ENCODE measurements at places on chromosomes 12 and 14. TPM values are rescaled to one million over a fixed set of nuclear protein-coding genes. Genes with fewer than 3 reads are reported as not detected.

Gene C12orf56
- not detected for total RNA-seq

Gene SERPINA6
- total RNA-seq: not detected

Gene ASIC1
- 2.7 TPM for total RNA-seq

Gene SYCP3
- total RNA-seq: 0.26 TPM

Gene PMCH
- total RNA-seq: not detected

Gene RIMBP2
- 1.0 TPM for total RNA-seq

Gene RNF34
- 54.6 TPM for total RNA-seq

Gene CIDEB
- 0.42 TPM for total RNA-seq

Gene NEDD8
- 257 TPM for total RNA-seq

Gene MYH6
- total RNA-seq: not detected

Gene CMTM5
- total RNA-seq: not detected

Gene PRH2
- total RNA-seq: not detected

GRCh38 chr12:40110586-40110985 is 4.7 kb upstream of the SLC2A13 start:
- no peak for DNase-seq
- no peaks in the 10 kb centered on the region for H3K27me3 ChIP-seq
- H3K4me1 ChIP-seq: peaks cover 8% of the 10 kb centered on the region

DNA sequence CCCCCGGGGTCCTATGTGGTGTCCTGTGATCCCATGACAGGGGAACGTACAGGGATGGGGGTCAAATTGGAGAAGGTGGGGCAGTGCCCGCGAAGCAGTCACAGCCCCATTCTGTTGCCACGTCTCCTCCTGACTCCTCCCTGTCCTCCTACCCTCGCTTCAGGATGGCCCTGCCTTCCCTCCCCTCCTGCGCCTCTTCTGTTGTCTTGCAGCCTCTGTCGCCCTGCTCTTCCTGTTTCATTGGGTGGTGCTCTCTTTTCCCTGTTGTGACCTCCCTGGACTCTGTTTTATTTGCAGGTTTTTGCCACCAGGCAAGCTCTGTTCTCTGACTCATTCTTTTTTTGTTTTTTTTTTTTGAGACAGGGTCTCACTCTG is 18.7 kb downstream of the CABP1 start:
- no peak overlapping the region for H3K4me3 ChIP-seq
- H3K4me1 ChIP-seq: no peaks in the 10 kb centered on the region
- no peaks in the 10 kb centered on the region for H3K27me3 ChIP-seq
- no peaks in the 10 kb centered on the region for H3K36me3 ChIP-seq

DNA sequence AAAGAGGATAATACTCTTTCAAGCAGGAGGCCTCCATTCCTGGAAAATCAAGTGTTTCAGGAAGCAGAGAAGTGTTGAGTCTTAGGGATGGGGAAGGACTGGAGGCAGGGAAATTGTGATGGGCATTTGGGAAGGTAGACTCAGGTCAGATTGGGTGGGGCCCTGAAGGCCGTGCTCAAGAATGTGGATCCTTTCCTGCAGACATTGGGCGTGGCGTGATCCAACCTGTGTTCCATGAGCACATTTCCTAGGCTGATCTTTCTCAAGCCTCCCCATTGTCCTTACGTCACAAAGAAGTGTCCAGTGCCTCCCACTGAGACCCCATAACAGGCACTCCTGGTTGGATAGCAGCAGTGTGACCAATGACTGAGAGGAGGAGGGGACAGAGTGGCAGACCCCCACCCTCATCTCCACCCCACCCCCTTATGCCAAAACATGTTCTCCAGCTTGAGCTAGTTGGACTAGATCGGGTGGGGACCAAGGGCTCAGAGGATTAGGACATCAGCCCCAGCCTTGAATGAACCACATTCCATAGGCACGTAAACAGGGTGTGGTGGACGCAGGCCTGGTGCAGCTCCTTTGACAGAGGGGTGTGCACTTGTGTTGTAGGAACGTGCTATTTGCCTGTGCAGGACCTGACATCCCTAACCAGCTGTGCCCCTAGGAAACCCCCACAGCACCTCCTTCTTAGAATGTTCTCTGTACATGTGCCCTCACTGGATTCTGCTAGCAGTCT is 76.8 kb downstream of the TTC9 start:
- H3K27me3 ChIP-seq: no peaks in the 10 kb centered on the region
- no peaks in the 10 kb centered on the region for H3K36me3 ChIP-seq
- H3K4me3 ChIP-seq: no peak overlapping the region
- no peak for DNase-seq
- peaks cover 4% of the 10 kb centered on the region for H3K4me1 ChIP-seq
- H3K27ac ChIP-seq: no peak overlapping the region

- no peaks in the 10 kb centered on the region for H3K27me3 ChIP-seq
- no peak for DNase-seq
- H3K36me3 ChIP-seq: no peaks in the 10 kb centered on the region
- H3K27ac ChIP-seq: no peak overlapping the region
These were observed 60.9 kb downstream of the EMP1 start for GRCh38 chr12:13257356-13257875.

DNA sequence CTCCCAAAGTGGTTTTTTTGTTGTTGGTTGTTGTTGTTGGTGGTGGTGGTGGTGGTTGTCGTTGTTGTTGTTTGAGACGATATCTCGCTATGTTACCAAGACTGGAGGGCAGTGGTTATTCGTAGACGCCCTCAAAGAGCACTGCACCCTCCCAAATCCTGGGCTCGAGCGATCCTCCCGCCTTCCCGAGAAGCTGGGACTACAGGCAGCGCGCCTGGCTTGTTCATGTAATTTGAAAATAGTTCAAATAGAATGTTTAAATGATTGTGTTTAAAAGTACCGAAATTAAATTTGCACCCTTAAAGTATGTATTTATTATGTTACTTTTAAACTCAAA is 439 bp upstream of the ANAPC5 start:
- H3K4me1 ChIP-seq: no peaks in the 10 kb centered on the region
- H3K36me3 ChIP-seq: no peaks in the 10 kb centered on the region
- no peak for DNase-seq

DNA sequence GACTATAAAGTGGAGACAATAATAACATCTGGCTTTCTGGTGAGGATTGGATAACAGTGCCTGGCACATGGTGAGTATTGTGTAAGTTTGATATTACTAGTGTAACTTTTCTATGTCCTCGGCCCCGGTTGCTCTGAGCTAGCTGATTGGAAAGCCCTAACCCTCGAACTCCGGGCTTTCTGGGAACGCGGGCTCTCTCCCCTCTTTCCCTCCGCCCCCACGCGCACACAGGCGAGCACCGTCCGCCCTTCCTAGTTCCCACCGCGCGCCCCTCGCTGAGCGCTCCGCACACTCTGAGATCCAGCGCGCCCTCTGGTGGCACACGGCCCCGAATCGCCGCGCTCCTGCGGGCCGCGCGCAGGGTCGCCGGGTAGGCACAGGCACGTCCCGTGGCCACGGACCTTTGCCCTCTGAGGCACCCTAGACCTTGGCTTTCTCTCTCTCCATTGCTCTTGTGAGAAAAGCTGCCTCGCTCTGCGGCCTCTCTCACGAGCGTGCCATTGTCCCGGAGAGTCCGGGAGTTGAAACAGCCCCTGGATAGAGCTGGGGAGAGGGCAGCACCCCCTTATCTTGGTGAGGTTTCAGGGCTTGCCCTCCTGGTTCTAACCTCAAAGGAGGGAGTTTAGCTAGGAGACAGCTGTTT is 23.2 kb upstream of the ESRRB start:
- H3K27ac ChIP-seq: no peak overlapping the region
- H3K4me1 ChIP-seq: no peaks in the 10 kb centered on the region
- H3K4me3 ChIP-seq: peak overlapping the region; percentile 1
- DNase-seq: peak; percentile 76

DNA sequence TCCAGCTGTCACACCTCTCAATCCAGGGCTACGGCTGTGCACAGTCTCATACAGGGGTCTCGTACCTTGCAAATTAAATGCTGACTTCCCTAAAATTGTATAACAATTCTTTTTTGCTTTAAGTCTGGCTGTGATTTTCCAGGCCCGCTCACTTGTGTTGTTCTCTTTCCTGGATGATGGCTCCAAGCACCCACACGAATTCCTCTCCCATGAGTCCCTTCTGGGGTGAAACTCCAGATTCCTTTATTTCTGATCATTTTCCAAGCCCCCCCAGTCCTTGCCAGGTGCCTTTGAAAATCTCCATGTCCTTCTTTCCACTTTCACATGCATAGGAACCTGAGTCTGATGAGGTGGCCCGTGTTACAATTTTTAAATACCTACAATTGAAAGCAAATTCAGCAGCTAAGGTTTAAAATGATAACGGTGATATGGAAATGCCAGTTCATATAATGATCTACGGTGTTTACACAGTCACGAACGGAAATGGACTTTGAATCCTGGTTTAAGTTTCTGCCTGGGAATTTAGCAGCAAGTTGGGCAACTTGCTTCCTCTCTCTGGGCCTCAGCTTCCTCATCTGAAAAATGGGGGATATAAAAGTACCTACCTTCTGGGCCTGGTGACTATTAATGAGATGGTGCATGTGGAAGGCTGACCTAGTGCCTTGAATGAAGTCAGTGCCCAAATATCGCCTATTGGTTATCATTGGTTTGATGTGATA is 85.5 kb downstream of the STAB2 start:
- no peak overlapping the region for H3K27ac ChIP-seq
- no peak for DNase-seq
- no peaks in the 10 kb centered on the region for H3K36me3 ChIP-seq
- H3K4me3 ChIP-seq: no peak overlapping the region

- no peaks in the 10 kb centered on the region for H3K27me3 ChIP-seq
- H3K27ac ChIP-seq: no peak overlapping the region
- H3K36me3 ChIP-seq: no peaks in the 10 kb centered on the region
- no peak overlapping the region for H3K4me3 ChIP-seq
- DNase-seq: no peak
These were observed 10.8 kb downstream of the PITPNM2 start for GRCh38 chr12:123139926-123140675.

GRCh38 chr12:76032043-76032981 is 736 bp upstream of the PHLDA1 start:
- H3K36me3 ChIP-seq: no peaks in the 10 kb centered on the region
- peak; percentile 36 for DNase-seq
- peak overlapping the region; percentile 86 for H3K27ac ChIP-seq
- H3K27me3 ChIP-seq: no peaks in the 10 kb centered on the region
- peak overlapping the region; percentile 84 for H3K4me3 ChIP-seq

DNA sequence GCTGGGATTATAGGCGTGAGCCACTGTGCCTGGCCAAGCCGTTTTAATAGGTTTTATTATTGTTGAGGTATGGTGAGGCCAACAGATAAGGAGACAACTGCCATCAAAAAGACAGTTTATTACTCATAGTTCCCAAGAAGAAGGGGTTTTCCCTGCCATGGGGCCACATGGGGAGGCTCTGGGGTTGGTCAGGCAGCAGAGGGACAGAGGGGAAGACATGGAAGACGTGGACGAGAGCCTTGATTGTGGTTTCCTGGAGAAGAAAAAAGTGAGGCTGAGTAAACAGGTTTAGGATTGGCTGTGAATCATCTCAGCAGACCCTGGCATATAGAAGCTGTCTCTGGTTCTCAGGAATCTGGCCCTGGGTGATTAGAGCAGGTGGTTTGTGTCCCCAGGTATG is 69.9 kb downstream of the FOXN4 start:
- H3K4me1 ChIP-seq: no peaks in the 10 kb centered on the region
- H3K36me3 ChIP-seq: no peaks in the 10 kb centered on the region

DNA sequence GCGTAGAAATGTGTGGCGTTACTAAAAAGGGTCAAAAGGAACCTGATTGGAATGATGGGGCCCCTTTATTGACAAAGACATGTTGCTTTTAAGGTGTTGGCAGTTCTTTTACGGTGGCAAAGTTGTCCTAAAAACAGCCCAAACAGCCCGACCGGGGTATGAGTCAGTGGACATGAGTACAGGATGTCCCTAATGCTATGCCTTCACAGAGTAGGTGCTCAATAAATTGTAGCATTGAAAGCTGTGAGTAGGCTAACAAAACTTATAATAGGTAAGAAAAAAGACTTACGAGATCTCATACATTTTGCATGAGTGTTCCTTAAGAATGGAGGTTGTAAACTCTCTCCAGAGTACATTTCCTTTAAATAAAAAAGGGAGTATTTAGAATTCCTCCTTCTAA is 2.6 kb downstream of the ELK3 start:
- no peaks in the 10 kb centered on the region for H3K27me3 ChIP-seq
- H3K4me1 ChIP-seq: peaks cover 46% of the 10 kb centered on the region
- peak overlapping the region; percentile 92 for H3K4me3 ChIP-seq
- no peaks in the 10 kb centered on the region for H3K36me3 ChIP-seq
- no peak for DNase-seq

GRCh38 chr12:99745121-99745520 is 97.6 kb downstream of the GARIN6 start:
- H3K4me1 ChIP-seq: no peaks in the 10 kb centered on the region
- no peak overlapping the region for H3K4me3 ChIP-seq
- no peaks in the 10 kb centered on the region for H3K27me3 ChIP-seq
- no peak overlapping the region for H3K27ac ChIP-seq
- H3K36me3 ChIP-seq: no peaks in the 10 kb centered on the region
- DNase-seq: no peak

- H3K36me3 ChIP-seq: peaks cover 3% of the 10 kb centered on the region
- no peak for DNase-seq
- H3K4me1 ChIP-seq: peaks cover 4% of the 10 kb centered on the region
These were observed 225 bp downstream of the CLEC2B start for GRCh38 chr12:9868951-9869306.

- H3K4me3 ChIP-seq: no peak overlapping the region
- H3K36me3 ChIP-seq: no peaks in the 10 kb centered on the region
- H3K4me1 ChIP-seq: no peaks in the 10 kb centered on the region
- H3K27me3 ChIP-seq: no peaks in the 10 kb centered on the region
- peak; percentile 55 for DNase-seq
- H3K27ac ChIP-seq: no peak overlapping the region
These were observed 22.4 kb downstream of the RXYLT1 start for GRCh38 chr12:63802012-63802608.

DNA sequence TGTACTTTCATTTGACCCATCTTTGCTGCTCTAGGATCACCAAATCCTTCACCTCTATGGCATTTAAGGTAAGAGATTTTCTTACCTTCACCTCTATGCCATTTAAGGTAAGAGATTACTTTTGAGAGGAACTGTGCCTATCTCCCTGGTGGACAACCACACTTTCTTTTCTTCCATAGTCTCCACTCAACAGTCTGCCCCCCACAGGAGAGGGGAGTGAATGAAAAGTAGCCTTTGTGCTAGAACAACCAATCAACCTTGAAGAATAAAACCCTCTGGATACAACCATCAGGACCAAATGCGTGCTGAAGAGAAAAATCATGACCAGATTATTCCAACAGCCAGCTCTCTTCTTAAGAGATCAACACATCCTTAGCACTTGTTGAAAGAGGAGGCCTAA is 258.6 kb upstream of the TMPO start:
- H3K27ac ChIP-seq: no peak overlapping the region
- no peak overlapping the region for H3K4me3 ChIP-seq
- no peaks in the 10 kb centered on the region for H3K36me3 ChIP-seq
- H3K4me1 ChIP-seq: no peaks in the 10 kb centered on the region

- H3K4me1 ChIP-seq: no peaks in the 10 kb centered on the region
- H3K36me3 ChIP-seq: no peaks in the 10 kb centered on the region
- H3K27ac ChIP-seq: no peak overlapping the region
- H3K4me3 ChIP-seq: no peak overlapping the region
- H3K27me3 ChIP-seq: no peaks in the 10 kb centered on the region
- no peak for DNase-seq
These were observed 69.2 kb upstream of the LTA4H start for GRCh38 chr12:96104566-96104965.

Measured in A673 (cell line).